ENCODE measurements at places on chromosomes 11 and 22.

- no peak for DNase-seq
Measured at GRCh38 chr11:121645596-121645995, 192.8 kb upstream of the SORL1-AS1 start.

GRCh38 chr22:31277741-31278140, 14.5 kb downstream of the PIK3IP1 start:
- no peak for DNase-seq

DNA sequence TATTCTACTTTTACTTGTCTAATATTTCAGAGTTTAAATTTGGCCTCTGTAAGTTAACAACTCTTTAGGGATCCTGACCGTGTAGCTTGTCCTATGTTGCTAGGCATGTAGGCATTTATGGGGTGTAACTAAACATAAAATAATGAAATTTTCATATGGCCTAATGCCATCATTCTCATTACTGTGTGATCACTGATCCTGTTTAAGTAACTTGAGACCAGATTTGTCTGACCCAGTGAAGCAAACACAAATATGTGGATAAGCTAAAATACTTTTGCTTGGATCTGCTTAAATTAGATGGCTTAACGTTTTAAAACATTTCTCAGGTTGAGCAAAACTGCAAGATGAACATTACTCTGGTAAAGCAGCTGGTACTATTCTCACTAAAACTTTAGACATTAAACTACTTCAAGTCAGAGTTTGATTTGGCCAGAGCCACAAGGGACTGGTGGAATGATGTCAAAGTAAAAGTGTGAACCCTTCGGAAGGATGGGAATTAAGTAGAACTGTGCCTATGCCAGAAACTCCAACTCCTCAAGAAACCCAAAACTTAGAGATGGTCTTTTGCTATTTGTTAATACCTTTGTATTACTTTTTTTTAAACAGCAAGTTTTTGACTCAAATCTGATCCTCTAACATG, 12.5 kb downstream of the QSER1 start:
- no peak for DNase-seq

- no peak for DNase-seq
Measured at GRCh38 chr11:82810326-82810725, 76.7 kb upstream of the FAM181B start.

DNA sequence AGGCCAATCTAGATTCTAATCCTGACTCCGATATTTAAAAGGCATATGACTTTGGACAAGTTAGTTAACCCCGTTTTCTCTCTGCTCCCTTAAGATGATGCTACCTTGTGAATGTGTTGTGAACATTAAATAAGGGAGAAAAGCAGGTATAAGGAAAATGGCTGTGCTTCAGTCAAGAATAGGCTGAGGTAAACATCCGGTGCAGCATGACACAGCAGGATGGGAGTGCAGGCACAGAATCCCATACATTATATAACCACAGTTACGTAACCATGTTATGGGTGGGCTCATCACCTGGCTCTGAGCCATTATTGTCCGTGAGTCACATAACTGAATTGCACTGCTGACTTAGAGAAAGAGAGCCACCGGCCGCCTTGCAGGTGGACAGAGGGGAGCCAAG, 382.2 kb upstream of the ANO5 start:
- no peak for DNase-seq

DNA sequence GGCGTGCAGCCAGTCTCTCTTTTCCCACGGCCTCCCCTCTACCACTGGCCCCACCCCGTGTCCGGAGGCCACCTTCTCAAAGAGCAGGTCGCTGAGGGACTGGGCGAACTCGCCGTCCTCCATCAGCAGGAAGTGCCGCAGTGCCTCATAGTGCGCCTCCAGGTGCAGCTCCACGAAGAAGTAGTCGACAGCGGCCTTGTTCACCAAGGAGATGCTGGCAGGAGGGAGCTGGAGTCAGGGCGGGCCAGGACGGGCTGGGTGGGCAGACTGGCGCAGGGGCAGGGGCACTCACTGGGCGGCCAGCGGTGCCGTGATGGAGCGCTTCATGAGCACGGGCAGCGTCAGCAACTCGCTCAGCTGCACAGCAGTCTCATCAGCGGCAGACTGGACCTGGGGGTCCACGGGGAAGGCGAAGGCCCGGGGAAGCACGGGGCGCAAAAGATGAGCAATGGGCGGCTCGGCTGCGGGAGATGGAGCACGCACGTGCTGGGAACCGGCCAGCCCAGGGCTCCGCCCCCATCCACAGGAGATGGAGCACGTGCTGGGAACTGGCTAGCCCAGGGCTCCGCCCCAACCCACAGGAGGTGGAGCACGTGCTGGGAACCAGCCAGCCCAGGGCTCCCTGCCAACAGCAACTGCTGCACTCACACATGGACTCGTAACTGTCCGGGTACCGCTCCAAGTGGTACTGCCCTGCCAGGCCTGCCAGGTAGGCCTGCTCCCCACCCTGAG, 18.4 kb downstream of the SELENOO start:
- no peak for DNase-seq

DNA sequence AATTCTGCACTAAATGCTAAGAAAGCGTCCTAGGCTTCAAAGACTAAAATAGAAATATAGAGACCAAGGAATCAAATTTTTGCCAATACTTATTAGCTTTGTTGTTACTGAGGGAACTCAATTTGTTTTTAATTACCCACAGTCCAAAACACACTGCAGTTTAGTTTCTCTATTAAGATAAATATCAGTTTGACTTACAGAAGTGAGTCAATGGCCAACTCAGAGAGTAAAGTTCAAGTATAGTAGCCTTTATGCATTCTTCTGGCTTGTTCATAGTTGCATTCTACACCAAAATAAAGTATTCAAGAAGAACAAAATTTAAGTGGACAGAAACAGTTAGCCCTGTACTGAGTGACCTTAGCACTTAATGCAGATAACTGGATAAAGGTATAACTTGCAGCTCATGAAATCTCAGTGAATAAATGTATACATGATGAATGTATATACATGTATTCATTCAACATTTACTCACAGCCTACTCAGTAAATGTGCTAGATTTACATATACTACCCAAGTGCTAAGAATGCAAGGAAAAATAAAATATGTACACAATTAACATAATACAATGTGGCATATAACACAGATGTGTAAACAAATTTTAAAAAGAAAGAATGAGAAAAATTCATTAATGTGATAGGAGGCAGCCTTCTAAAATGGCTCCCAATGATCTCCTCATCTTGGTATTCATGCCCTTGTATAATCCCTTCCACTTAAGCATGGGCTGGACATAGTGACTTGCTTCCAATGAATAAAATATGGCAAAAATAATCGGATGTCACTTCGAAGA, 9.7 kb upstream of the RNF141 start:
- DNase-seq = no peak

- DNase-seq = no peak
Measured at GRCh38 chr11:107787733-107788132, 70.9 kb downstream of the SLC35F2 start.

DNA sequence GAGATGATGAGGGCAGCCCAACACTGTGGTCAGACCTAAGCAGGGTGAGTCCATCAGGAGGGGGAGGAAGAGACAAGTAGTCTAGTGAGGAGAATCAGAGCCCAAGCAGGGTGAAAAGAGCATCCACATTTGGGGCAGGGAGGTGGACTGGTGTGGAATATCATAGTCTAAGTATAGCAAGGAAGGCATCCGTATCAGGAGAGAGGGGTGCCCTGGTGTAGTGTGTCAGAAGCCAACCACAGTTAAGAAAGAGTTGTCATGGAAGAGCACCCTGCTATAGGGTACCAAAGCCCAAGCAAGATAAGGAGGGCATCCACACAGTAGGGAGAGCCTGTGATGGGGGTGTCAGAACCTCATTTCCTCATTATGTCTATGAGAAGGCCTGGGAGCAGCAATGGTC, 45.3 kb downstream of the PAK1 start:
- DNase-seq = no peak

DNA sequence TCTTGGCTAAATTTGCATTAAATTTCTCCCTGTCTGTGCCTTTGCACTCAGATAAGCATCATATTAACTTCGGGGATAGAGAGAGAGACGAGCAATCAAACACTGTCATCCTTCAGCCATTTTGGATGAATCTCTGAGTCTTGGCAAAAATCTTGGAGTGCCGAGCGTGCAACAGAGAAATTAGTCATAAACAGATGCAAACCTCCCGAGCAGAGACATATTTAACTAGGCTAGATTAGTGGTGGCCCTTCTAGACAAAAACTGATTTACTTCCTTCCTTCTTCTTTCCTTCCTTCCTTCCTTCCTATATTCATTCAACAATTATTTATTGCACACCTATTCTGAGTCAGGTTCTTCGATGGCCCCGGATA, 114.4 kb upstream of the BLID start:
- DNase-seq = no peak

DNA sequence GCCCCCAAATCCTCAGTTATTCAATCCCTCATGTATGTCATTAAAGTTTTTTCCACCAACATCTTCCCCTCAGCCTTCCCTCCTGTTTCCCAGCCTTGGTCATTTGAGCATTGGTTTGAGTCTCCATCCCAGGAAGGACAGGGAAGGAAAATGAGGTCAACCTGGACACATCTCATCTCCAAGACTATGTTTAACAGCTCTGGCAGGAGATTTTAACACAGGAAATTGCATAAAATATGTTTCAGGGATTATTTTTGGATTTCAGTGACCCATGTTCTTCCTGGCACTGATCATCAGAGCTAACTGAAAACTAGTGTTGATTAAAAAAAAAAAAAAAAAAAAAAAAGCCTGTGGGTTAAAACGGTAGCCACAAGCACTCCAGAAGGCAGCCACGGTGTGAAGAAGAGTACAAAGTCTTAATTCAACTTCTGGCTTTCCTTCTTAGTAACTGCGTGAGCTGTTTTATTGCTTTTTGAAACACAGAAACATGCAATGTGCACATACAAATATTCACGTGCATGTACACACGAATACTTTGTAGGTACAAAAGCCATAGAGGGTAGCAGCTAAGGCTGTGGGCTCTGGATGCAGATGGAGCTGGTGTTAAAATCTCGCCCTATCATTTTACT, 164.4 kb upstream of the DDI1 start:
- no peak for DNase-seq

DNA sequence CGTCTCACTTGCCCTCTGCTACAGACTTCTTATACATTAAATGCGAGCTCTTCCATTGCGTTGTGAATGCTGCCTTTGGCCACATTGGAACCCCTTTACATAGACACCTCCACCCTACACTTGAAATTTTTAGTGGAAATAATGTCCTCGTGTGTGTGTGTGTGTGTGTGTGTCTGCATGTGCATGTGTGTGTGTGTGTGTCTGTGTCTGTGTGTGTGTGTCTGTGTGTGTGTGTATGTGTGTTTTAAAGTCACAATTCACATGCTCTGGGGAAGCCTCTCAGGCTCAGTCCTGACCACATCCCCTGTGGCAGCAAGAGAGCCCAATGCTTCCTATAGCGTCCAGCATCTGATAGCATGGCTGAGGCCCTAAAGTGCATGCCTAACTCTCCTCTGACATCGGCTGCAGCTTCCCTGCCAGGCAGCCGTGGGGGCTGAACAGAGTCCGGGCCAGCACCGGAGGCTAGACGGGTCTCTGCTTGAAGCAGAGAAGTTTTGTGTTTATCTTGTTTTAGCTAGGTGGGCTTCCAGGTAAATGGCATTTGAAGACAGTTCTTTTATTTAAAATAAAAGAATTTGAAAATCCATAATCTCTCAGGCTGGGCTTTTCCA, 64.5 kb upstream of the EMID1 start:
- no peak for DNase-seq

DNA sequence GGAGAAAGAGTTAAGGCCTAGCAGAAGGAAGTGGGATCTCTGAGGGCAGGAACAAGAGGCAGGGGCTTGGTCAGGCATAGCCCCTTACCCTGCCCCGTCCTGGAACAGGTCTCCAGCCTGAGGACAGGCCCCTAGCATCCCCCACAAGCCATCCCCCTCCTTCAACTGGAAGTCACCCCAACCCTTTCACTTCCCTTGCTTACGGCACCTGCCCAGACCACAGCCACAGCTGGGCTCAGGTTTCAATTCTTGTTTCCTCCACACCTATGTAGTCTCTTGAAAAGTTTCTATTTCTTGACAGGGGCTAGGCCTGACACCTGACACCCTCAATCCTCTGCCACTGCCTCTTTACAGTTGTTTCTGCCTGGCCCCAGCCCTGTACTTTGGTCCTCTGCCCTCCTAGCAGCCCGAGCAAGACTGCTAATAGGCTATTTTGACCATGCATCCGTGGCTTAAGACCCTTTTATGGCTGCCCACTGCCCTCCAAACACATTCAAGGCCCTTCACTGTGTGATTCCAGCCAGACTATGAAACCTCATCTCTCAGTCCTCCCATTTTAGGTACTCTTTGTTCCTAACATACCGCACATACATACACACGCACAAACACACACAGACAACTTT, 10.9 kb upstream of the FCHSD2 start:
- peak; percentile 69 for DNase-seq

DNA sequence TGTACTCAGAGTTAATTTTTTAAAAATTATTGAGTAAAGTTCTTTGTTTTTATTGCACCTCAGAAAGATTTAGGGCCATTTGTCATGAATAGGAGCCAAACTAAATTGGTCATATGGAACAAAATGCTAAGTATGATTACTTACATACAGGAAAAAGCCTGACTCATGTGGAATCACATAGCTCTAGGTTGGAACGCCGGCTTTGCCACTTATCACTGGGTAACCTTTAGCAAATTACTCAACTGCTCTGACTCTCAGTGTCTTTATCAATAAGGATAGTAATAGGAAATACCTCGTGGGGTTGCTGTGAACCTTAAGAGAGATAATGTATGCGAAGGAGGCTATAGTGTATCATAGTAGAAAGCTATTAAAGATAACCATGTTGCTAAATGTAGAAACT, 638.5 kb downstream of the NELL1 start:
- DNase-seq = no peak

DNA sequence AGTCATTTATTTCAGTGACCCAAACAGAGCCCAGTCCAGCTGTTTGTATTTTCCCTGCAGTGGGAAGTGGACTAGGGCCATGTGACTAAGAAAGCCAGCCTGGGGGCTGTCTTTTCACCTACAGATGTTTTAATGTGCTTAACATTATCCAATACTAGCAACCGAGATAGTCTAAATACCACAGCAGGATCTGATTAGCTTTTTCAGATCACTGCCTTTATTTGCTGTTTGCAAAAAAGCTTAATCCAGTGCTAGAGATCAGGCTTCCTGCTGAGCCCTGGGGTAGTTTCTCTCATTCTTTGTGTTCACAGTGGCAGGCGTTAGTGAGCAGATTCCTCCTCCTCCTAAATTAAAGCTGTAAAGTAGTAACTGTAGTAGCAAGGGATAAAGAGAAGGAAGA, 35.0 kb downstream of the ZC3H12C start:
- DNase-seq = no peak

- DNase-seq = no peak
Measured at GRCh38 chr11:78560153-78560552, 14.5 kb downstream of the NARS2 start.

- no peak for DNase-seq
Measured at GRCh38 chr11:72072348-72072747, 8.0 kb downstream of the NUMA1 start.

DNA sequence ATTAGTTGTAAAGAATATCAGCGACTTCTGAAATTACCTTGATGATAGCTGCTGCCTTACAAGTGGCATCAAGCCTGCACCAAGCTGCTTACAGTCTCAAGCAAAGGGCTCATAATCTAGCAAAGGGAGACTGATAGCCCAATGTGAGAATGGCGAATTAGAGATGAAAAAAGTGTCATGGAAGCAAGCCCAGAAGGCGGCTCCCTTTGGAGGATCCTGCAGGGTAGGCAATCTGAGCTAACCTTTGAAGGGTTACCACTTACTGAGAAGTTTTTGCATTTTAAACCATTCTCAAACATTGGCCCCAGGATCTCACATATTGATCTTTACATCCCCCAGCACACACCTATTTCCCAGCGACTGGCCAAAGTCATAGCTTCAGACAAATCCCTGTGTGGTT, 18.5 kb downstream of the GAB2 start:
- DNase-seq = no peak

All from GM12892 (cell line).